Activated CD4-positive, CD25-positive, alpha-beta regulatory T cell (primary cell): ENCODE measurements at places on chromosomes 1 and 21.

DNA sequence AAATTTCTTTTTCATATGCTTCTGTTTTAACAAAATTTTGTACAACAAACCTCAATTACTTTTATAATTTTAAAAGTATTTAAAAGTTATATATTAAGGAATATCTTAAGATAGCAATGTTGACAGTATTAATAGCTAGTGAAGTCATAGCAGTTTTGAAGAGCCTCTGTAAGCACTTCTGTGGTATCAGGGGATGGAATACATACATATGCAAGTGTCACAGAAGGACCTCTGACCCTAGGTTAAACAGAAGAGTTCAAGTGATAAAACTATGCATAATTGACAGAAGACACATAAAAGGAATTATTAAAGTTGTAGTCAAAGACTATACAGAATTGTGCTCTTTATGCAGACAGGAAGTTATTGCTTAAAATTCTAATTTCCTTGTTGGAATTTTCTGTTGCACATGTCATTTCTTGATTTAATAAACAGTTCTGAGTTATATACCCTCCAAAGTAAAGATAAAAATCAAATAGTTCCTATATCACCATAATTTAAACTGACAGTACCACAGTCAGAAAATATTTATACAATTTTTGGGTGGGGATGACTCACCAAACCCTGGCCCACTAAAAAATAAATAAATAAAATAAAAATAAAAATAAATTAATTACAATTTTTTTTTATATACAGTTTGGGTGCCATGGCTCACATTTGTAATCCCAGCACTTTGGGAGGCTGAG, 27.1 kb downstream of the IPP start:
- DNase-seq: no peak

GRCh38 chr1:51527144-51527543, 8.1 kb upstream of the EPS15 start:
- DNase-seq: no peak

GRCh38 chr1:31717341-31717740, 13.5 kb upstream of the COL16A1 start:
- no peak for DNase-seq

- no peak for DNase-seq
These were observed 38.5 kb downstream of the TRIM11 start for GRCh38 chr1:228367798-228368791.

DNA sequence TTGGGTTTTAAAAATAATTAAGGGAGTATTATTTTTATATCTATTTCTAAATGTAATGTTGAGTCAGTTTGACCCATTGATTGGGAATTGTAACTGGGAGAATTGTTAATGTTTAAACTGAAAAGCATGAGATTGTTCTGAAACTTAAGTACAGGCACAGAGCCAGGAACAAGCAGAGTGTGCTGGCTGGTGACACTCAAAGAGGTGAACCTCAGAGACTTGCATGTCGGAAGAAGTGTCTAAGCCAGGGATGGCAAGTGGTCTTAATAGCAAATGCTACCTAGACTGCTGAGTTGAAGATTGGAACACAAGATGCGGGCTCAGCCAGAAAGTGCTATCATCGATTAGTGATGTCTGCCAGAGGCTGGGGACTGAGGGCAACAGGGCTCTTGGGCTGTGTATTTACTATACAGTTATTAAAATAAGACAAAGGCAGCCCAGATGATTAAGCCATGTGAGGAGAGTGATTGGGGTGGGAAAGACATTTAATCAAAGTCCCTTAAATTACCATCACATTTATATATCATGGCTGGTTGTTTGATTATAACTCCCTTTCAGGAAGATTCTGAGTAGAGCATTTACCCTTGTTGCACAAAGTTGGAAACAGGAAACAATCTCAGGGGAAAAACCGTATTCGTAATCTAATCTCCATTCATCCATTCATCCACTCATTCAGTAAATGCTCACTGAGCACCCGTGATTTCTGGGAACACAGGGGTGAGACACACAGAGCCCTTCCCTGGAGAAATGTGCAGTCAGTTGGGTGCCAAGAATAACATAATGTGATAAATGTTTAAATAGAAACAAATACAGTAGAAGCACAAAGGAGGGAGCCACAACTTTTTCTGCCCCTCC, 42.8 kb downstream of the C8A start:
- no peak for DNase-seq

- no peak for DNase-seq
These were observed 592 bp upstream of the ZNF326 start for GRCh38 chr1:89994231-89994804.

DNA sequence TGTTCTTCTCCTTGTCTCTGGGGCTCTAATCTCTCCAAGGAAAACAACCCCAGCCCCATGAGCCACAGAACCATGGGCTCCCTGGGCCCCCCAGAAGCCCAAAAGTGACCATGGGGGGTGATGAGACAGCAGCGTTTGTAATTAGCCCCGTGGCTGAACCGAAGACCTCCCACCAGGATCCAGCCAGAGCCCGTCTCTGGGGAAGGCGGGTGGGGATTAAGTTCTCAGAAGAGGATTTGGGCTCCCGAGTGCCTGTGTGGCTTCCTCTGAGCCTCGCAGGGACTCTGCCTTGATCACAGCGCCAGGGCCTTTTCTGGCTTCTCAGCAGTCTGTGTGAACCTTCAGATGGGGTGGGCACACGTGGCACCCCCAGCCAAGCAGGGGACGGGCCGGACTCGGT, 77.0 kb downstream of the ALPL start:
- DNase-seq: no peak
